ENCODE measurements at places on chromosomes 2 and 18.

GRCh38 chr2:74724496-74724895 is 70.4 kb downstream of the SEMA4F start:
- no peak for DNase-seq

DNA sequence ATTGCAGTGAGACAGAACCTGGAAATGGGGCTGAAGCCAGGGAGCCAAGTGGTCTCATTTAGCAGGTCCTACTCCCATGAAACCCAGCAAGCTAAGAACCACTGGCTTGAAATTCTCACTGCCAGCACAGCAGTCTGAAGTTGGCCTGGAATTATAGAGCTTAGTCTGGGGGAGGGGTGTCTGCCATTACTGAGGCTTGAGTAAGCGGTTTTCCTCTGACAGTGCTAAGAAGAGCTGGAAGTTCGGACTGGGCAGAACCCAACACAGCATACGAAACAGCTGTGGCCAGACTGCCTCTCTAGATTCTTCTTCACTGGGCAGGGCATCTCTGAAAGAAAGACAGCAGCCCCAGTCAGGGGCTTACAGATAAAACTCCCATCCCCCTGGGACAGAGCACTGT is 305.7 kb upstream of the SETBP1 start:
- DNase-seq, result no peak

DNA sequence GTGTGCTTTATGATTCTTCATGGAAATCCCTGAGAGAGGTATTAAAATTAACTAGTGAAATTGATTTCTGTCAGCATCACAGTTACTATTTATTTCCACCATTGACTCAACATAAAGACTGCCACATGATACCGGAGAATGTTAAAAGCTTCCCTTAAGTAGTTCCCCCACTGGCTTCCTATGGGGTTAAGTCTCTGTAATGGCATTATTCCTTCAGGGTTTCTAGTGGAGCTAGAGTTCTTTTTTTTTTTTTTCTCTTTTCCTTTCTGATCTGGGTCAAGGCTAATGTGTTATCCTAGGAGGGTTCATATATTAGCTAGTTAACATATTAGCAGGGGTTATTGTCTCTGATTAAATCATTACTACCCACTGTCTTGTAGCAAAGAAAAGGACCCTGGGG is 1919.1 kb upstream of the PIK3C3 start:
- DNase-seq, result no peak

GRCh38 chr2:152475982-152476381 is 141.0 kb downstream of the FMNL2 start:
- DNase-seq, result no peak

- DNase-seq, result no peak
Measured at GRCh38 chr2:179842498-179843153, 18.8 kb downstream of the ZNF385B start.
